ENCODE measurements at places on chromosomes 12 and 14. TPM values are rescaled to one million over a fixed set of nuclear protein-coding genes. Genes with fewer than 3 reads are reported as not detected.

The SDS gene
- not detected for total RNA-seq

The MYF6 gene
- total RNA-seq = 19.2 TPM

The A2M gene
- total RNA-seq = 182 TPM

The TAS2R20 gene
- total RNA-seq = 20.5 TPM

The CCDC184 gene
- total RNA-seq = 4.4 TPM
